ENCODE measurements at places on chromosomes 1 and 21.

GRCh38 chr1:58251430-58252073 lies 295.0 kb downstream of the OMA1 start:
- no peak for DNase-seq

GRCh38 chr1:60809204-60809980 lies 273.0 kb upstream of the NFIA start:
- no peak for DNase-seq

GRCh38 chr1:169886931-169887330 lies 6.8 kb downstream of the SCYL3 start:
- no peak for DNase-seq

DNA sequence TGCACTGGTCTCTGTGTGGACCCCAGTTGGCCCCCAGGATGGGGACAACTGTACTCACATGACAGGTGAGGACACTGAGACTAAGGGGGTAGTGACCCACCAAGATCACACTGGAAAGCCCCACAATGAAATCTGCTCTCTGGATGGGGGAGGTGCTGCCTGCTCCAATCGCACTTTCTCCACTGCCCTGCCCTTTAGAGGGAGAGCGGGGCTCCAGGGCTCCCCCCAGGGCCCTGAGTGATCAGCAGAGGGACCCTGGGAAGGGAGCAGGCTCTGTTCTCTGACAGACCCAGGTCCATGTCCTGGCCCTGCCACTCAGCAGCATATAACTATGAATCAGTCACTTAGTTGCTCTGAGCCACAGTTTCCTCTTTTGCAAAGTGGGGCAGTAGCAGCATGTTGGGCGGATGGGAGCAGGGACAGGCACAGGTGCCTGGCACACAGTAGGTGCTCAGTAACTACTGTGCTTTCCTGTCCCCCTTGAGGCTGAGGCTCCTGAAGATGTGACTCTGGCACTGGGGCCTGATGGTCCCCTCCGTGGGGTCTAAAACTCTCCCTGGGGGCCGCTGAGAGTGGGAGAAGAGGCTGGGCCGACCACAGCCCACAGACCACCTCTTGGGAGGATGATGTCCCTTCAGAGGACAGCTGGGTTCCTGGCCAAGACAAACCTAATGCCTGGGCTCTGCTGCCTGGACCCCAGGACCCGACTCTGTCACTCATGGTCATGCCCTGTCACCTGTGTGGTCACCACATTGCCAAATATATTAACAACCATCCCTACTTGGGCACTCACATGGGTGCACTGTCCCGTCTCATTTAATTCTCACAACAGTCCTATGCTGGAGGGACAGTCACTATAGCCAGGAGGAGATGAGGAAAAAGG lies 222.7 kb downstream of the PTPRU start:
- DNase-seq, result no peak

DNA sequence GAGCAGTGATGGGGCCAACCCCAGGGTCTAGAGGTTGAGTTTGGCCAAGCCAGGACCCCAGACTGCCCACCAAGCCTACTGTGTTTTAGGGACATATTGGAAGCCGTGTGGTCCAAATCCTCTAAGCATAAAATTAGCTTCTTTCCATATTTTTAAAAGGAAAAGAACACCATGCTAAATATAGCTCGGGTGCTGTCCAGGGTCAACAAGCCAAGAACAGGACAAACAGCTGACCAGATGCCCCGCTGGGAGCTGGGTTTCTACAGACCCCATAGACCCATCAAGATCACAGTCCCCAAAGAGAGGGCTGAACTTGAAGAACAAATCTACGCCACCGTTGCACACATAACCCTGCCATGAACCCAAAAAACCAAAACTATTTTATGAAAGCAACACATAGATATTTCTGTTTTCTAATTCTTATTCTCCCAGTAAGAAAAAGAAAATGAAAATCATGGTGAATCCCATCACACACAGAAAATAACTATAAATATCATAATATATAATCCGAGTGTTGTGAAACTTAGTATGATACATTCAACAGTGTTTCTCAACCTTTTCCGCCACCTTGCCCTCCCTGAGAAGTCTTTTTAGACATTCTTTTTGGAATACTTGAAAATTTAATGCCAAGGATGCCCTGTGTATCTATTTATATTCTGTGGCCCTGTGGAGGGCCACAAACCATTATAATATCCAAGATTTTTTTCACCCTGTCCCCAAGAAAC lies 36.2 kb upstream of the FHAD1 start:
- DNase-seq, result no peak

DNA sequence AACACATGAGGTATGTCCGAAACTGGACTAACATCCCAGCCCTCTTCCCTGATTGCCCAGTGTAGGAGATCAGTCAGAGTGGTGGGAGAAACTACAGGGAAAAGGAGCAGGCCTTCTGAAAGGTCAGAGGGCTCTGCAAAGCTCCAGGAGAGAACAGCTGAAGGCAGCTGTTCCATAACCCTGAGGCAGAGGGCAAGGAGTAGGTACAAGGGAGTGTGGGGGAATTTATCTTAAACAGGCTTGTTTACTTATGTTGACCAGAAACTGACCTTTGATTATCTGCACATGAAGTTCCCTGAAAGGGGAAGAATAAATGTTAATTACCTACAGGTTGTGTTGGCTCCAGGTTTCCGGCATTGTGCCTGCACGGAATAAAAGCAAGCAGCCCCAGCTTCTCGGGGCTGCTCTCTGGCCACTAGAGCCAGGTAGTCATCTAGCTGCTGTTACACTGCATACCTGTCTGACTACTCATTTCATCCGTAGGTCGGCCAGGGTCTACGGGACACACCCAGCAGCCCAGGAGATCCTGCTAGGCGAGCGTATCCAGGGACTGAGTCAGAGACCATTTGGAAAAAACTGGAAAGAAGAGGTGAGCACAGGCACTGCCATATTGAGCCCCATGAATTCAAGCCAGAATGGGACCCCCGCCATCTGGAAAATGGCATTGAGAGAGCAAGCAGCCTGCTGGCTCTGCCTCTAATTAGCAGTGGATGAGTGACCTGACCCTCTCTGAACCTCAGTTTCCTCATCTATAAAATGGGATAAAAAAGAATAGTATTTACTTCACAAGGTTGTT lies 14.9 kb upstream of the PAQR7 start:
- no peak for DNase-seq

DNA sequence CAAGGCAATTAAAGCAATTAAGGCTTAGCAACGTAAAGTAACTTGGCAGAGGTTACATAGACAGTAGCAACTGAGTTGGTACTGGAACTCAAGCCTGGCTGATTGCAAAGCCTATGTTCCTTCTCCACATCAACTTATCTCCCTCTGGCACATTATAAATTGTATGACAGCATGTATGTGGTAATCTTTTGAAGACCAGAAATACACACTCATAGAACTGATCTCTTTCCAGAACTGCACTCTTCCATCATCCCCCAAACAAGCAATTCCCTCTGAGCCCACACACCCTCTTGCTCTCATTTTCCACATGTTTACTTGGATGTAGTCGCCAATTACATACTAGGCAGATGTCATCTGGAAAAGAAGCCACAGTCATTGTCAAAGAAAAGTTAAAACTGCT lies 502.2 kb downstream of the PLPP3 start:
- no peak for DNase-seq

DNA sequence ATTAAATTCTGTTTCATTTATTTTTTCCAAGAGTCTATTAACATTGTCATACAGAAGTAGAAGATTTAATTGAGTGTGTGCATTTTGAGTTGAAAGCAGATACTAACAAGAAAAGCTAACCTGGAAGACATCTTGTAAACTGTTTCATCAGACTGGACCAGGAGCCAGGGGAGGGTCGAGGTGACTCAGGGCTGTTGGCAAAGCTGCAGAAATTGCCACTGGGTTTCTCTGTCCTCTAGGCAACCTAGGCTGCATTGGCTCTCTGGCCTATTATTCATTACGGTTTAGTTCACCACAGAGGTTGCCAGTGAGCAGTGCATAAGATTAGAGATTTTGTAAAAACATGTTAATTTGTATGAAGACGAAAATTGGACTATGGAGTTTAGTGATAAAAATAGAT lies 27.5 kb downstream of the ERG start:
- no peak for DNase-seq

DNA sequence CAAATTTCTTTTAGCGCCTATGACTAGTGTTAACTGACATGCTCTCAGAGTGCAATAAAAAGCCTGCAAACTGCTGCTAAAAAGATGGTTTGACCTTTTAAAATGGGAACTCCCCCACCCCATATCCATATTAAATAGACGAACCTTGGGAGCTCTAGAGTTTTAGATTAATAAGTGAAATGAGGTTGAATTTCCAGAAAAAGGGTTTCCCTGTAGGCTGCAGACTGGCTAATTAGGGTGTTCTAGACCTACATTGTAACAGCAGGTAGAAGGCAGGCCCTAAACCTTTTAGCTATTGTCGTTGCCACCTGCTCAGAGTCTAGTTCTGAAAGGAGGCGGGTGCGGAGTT lies 2.2 kb downstream of the FAM78B start:
- DNase-seq, result no peak

Measured in stimulated activated CD4-positive, alpha-beta T cell treated with anti-CD3 and anti-CD28 coated beads, Interleukin-15, amount 100 ng/mL, for 1 hour (primary cell).